ENCODE measurements at places on chromosomes 2 and 18.

- no peak for DNase-seq
Measured at GRCh38 chr18:53441761-53442414, 782.6 kb downstream of the MBD2 start.

DNA sequence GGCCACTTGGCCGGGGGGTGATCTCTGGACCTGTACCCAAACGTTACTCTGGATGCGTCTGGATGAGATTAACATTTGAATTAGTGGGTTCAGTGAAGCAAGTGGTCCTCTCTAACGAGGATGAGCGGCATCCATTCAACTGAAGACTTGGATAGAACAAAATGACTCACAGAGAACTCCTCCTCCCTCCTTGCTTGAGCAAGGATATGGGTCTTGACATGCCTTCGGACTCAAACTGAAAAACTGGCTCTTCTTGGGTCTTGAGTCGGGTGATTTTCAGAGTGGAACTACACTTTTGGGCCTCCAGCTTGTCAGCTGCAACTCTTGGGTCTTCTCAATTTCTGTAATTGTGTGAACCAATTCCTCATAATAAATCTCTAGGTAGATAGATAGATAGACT lies 47.2 kb downstream of the NETO1 start:
- DNase-seq: no peak

GRCh38 chr2:11177871-11178690 lies 22.8 kb downstream of the SLC66A3 start:
- no peak for DNase-seq

- DNase-seq: no peak
Measured at GRCh38 chr18:9787036-9787435, 78.9 kb downstream of the RAB31 start.

DNA sequence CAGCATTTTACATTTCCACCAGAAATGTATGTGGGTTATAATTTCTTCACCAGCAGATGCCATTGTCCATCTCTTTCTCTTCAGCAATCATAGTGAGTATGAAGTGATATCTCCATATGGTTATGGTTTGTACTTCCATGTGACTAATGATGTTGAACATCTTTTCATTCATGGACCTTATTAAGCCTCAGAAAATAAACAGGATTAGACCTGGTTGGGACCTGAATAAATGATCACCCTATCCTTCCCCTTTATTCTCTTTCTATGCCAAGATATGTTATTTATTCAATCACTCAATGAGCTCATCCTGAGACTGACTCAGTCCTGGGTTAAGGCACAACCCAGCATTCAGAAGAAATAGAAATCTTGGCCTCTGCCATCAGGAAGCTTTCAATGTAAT lies 86.6 kb downstream of the ANTXR1 start:
- no peak for DNase-seq

DNA sequence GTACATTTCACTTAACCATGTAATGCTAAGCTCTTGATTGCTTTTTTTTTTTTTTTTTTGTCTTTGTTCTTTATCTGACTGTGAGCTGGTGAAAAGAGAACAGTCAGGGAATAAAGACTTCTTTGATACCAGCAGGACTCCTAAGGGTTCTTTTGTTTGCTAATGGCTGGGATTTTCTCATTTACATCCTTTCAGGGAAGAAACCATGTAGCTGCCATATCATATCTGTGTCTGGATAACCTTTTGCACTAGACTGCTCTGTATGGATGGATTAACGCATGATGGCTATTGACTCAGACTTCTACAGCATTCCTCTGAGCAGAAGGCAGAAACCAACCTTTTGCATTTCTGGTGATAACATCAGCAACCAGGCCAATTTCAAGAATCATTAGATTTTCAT lies 504.0 kb downstream of the LRRTM4 start:
- no peak for DNase-seq

DNA sequence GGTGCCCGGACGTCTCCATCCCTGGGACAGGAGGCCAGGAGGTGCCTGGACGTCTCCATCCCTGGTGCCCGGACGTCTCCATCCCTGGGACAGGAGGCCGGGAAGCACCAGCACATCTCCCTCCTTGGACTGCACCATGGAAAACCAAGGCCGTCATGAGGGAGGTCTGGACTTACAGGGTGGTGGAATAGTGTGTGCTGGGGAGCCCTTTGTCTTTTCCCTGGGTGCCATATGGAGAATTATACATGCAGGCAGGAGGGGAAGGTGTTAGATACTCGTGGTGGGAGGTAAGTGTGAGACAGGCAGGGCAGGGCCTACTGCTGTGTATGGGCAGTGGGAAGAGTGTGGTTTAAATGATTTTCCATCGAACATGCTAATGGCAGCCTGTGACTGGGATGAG lies 52.9 kb downstream of the RTP5 start:
- no peak for DNase-seq

GRCh38 chr2:80246534-80246933 lies 58.0 kb downstream of the LRRTM1 start:
- no peak for DNase-seq

Measured in NCI-H774 (cell line).